ENCODE measurements at places on chromosomes 2 and 18.

DNA sequence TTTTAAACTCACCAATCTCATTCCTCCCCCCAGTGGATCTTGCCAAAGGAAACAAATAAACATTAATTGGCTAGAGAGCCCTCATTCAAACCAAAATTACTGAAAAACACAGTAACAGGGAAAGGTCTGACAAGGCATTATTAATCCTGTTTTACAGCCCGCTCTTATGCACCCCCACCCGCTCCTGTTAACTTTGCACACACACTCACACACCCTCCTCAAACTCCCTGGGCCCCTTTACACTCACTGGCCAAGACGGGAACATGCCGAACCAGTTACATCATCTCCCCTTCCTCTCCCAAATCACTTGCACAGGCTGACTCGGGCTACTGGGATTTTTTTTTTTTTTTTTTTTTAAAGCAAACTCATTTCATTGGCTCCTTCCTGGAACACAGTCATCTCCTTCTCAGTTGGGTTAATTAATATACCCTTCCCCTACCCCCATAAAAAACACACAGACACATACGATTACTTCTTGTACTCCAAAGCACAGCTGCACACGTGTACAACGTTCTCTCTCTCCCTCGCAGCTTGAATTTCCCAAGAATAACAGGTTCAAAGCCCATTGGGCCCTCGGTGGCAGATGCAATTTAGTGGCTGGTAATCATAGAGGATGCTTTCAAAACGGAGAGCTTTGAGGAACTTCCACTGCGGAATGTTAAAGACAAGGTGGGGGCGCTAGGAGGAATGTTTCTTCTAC lies 31.8 kb downstream of the KLF7 start:
- DNase-seq: no peak

DNA sequence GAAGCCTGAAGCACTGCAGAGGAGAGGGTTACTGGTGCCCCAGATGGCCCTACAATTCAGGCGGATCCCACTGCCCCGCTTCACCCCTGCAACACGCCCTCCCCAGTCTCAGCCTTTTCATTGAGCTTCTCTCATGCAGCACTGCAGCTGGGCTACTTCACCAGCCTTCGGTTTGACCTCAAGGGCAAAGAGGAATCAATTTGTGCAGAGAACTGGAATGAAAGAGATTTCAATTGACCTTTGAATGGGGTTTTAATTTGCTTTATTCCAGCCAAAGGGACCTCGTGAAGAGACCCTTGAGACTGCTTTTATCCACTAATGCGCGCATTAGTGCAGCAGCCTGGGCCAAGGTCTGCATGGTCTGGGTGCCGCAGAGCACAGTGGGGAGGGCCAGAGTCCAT lies 8.8 kb upstream of the POMC start:
- DNase-seq: no peak

GRCh38 chr2:131050896-131051295 lies 42.4 kb downstream of the FAM168B start:
- no peak for DNase-seq

GRCh38 chr2:215369181-215369760 lies 57.4 kb downstream of the ATIC start:
- DNase-seq: no peak

GRCh38 chr2:42028571-42029148 lies 19.2 kb upstream of the PKDCC start:
- DNase-seq: no peak

DNA sequence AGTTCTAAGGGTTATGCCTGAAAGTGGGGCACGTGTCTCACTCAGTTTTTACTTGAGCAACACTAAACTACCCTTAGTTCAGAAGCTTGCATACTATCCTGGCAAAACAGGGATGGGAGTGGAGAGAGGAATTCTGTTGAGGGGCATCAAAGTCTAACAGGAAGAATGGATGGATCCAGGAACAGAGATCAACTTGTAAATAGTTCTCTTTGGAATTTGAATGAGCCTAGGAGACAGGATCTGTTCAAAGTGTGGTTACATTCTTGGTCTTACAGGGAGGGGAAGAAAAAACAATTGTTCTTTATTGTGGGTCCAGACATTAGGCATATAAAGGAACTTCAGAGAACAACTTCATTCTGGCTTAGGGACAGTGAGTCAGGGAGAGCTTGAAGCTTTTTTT lies 560.2 kb downstream of the CNTNAP5 start:
- no peak for DNase-seq

DNA sequence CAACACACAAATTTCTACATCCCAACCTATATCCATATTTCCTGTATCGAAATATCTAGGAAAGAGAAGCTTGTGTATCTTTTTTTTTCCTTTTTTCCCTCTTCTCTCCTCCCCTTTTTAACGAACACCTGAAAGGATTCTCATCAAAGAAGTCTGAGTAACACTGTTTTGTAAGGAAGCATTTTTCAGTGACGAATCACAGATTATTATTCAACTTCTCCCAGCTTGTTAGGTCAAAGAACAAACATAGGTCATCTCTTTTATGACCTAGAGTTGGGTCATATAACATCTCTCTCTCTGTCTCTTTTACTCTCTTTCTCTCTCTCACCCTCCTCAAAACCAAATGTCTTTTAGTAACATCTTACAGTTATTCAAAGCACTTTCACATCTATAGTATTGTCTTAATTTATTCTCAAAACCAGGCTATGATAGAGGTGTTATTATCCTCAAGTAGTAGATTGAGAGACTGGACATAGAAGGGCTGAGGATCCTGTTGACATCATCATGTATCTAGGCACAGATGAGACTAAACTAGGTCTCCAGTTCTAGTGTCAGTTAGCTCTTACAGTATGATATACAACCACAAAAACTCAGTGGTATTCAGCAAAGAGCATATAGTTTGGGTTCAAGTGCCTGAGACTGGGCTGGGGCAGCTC lies 80.1 kb upstream of the SPOPL start:
- no peak for DNase-seq

- DNase-seq: no peak
These were observed 129.4 kb upstream of the DAPL1 start for GRCh38 chr2:158665536-158666302.

- DNase-seq: peak; percentile 43
These were observed 61.0 kb upstream of the TAF1B start for GRCh38 chr2:9782197-9782719.

GRCh38 chr2:202023198-202023903 lies 10.3 kb upstream of the FZD7 start:
- DNase-seq: no peak

DNA sequence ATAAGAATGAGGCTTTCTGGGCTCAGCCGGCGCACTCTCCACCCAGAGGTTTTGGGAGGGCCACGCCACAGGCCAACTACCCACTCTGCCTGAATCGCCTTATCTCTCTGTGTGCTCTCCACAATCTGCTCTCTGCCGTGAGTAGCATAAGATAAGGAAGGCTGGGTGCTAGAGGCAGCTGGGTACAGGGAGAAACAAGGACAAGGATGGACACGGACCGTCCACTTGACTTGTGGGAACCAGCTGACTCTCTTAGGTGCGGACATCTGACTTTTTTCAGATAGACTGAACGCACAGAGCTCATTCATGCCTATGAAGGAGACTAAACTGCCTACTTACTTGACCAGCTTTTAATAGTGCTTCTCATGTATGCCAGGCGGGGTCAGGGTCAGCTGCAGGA lies 14.3 kb downstream of the NPAS2 start:
- no peak for DNase-seq

GRCh38 chr2:160892204-160892603 lies 268.0 kb upstream of the TANK start:
- no peak for DNase-seq

- no peak for DNase-seq
These were observed 101.7 kb upstream of the MSH2 start for GRCh38 chr2:47301277-47301618.

DNA sequence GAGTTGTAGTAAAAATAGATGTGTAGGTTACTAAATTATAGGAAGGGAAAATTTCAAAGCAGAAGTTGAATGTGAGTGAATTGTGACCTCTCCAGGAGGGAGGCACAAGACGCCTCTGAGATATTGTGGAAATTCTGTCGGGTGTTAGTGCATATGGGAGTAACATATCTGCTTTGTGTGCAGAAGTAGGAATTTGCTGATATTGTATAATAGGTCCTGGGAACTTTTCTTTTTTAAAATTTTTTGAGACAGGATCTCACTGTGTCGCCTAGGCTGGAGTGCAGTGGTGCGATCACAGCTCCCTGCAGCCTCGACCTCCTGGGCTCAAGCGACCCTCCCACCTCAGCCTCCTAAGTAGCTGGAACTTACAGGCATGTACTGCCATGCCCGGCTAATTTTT lies 34.7 kb downstream of the UBXN4 start:
- DNase-seq: no peak

DNA sequence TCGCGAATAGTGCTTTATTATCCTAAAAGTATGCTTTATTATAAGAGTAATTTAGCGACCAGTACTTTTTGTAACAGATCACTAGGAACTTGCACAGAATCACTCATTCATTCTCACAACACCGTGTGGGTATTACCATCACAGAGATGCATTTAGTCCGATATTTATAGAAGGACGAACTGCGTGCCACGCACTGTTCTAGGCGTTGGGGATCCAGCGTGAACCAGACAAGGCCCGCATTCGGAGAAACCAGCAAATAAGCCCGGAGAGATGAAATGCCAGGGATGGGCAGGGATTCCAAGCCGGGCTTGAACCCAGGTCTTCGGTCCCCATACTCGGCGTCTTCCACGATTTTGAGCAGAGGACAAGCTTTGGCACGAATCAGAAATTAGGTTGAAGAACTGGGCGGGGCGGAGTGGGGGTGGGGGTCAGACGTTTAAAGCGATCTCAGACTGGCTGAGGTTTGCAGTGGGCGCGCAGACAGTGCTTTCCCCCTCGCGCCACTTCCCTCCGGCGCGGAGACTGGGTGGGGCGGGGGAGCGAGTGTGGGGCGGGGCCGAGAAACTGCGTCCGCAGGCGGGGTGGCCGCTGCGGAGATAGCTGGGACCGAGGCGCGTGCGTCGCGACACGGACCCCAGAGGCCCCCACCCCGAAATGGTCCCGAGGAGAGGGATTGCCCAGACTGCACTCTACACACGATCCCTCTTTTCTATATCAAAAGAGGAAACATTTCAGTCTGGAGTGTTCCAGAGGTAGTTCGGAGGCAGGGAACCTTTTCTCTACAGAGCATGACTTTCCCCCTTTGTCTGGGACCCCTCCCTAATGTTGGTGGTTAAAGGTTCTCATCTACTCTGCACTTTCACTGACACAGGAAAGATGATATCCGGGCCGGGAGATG lies 1.1 kb upstream of the CXCR4 start:
- DNase-seq: peak; percentile 81

DNA sequence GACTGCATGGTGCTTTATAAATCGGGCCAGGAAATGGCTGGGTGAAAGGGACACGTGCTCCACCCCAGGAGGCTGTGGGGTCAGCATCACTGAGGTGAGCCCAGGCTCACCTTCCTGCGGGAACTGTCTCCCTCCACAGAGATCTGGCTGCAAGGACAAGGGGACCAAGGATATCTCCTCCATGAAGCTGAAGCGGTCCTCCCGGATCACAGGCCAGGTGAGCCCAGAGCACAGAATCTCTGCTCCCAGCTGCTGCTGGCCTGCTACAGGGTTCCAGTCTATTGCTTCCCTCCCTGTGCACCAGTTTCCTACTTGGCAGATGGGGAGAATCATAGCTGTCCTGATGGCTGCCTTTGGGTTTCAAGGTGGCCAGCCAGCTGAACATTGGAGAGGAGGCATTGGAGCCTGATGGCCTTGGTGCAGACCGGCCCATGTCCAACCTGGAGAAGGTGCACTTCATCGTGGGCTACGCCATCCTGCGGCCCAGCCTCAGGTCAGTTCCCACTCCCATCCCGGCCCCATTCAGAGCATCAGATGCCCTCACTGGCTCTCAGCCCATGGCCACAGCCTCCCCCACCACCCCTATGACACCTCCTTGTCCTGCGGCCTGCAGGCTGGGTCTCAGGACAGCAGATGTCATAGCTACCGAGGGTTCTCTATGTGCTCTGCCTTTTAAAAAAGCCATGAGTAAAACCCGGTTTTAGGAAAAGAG lies 33.7 kb upstream of the GPR17 start:
- DNase-seq: no peak

GRCh38 chr18:7438646-7439045 lies 128.5 kb upstream of the PTPRM start:
- no peak for DNase-seq

GRCh38 chr2:159996792-159997546 lies 65.4 kb downstream of the PLA2R1 start:
- DNase-seq: no peak

- no peak for DNase-seq
These were observed 581.5 kb downstream of the PLCL1 start for GRCh38 chr2:198385856-198386255.

GRCh38 chr18:24600076-24600654 lies 139.7 kb downstream of the HRH4 start:
- no peak for DNase-seq

- DNase-seq: peak; percentile 37
These were observed 3.1 kb upstream of the GMPPA start for GRCh38 chr2:219495531-219496122.

DNA sequence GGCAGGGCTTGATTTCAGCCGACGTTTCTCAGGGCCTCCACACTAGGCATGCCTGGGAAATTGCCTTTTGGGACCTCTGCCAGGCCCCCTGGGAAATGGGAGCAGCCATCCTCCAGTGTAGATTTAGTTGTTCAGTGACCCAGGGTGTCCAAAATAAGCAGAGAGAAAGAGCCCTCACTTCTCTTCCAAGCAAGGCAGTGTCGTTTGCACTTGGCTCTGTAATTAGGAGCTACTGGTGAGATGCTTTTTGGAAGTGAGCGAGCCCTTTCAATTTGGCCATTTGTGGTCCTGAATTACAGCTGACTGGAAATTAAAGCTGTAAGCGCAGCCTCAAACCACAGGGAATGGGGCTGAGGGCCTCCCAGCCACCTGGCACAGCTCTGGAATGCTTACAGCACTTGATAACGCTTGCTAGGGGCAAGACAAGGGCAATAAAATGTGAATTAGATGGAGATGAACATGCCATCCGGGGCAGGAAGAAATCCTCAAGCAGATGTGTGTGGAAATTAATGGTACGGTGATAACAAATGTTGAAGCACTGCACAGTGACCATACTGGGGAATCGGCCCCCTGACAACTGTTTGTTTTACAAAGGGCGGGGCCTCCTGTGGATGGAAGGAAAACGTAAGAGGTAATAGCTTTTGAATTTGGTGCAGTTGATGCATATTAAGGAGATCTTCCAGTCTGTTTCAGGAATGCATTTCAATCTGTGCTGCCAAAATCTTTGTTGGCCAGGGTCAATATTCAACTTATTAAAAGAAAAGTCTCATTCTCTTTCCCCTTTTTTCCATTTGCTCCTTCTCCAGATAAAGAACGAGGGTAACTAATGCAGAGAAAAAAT lies 173.1 kb downstream of the UXS1 start:
- no peak for DNase-seq

Data from activated T-cell treated with anti-CD3 and anti-CD28 coated beads for 1 hour (primary cell).